ENCODE measurements at places on chromosomes 3 and 15.

DNA sequence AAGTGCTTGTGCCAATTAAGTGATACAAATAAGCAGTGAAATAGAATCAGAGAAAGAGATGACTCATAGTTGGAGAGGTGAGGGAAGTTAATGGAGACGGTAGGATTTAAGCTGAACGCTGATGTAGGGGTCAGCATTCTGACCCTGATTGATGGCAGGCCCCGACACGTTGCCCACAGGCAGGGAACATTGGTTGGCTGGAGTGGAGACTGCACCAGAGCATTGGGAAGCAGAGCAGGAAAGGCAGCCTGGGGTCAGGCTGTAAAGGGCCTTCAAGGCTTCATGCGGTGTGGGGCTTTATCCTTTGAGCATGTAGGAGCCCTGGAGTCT, 68.6 kb downstream of the DCUN1D1 start:
- DNase-seq, result no peak

- DNase-seq, result no peak
Measured at GRCh38 chr3:54067055-54067698, 55.2 kb upstream of the CACNA2D3 start.

- no peak for DNase-seq
Measured at GRCh38 chr3:174440253-174440701, 418.9 kb upstream of the NAALADL2 start.

- no peak for DNase-seq
Measured at GRCh38 chr3:114584734-114585371, 291.0 kb downstream of the TIGIT start.

GRCh38 chr15:39344662-39345141, 236.2 kb upstream of the THBS1 start:
- no peak for DNase-seq

- peak; percentile 72 for DNase-seq
Measured at GRCh38 chr3:32175607-32176197, 62.8 kb upstream of the CMTM8 start.

- no peak for DNase-seq
Measured at GRCh38 chr3:6680119-6680806, 180.7 kb upstream of the GRM7 start.

DNA sequence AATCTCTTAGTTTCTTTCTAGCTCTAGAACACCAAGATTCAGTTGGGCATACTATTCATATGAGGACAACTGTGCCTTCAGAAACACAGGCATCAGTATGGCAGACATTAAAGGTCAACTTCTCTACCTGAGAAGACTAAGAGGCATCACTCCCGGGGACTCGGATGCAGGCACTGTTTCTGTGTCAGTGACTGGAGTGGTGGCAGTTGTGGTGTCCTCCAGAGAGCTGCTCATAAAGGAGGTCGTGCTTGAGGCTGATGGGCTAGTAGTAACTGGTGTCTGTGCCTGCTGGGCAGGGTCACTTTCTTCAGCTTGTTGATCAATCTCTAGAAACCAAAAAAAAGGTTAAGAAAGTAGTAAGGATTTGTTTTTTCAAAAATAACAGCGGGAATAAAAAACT, 75.2 kb downstream of the FBXL22 start:
- DNase-seq, result no peak

- DNase-seq, result no peak
Measured at GRCh38 chr3:105771392-105771791, 97.4 kb downstream of the CBLB start.

- no peak for DNase-seq
Measured at GRCh38 chr15:56032373-56032772, 39.0 kb upstream of the NEDD4 start.

GRCh38 chr3:163058031-163058854, 1561.6 kb downstream of the OTOL1 start:
- DNase-seq, result no peak

- DNase-seq, result no peak
Measured at GRCh38 chr15:59170295-59171066, 36.2 kb upstream of the LDHAL6B start.

GRCh38 chr3:153734777-153735551, 386.2 kb upstream of the ARHGEF26 start:
- no peak for DNase-seq

DNA sequence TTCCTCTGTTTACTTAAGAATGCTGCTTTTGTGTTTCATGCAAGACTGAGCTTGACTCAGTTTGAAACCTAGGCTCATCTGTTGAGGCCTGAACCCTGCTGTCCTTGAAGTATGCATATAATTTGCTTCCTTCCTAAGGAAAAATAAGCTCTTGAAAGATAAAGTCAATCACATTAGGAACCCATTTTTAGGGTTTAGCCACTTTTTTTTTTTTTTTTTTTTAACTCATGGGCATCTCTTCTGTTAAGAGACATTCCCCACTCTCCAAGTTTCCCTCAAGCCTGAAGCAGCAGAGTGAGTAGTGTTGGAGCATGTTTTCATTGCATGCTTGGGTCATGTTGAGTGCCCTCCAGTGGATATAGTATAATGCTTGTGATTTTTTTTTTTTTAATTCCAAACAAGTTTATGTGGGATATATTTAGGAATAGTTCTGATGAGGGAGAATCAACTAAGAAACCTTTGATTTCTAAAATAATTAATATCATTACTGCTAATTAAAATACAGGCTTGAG, 3.6 kb downstream of the CTNNB1 start:
- DNase-seq, result no peak

DNA sequence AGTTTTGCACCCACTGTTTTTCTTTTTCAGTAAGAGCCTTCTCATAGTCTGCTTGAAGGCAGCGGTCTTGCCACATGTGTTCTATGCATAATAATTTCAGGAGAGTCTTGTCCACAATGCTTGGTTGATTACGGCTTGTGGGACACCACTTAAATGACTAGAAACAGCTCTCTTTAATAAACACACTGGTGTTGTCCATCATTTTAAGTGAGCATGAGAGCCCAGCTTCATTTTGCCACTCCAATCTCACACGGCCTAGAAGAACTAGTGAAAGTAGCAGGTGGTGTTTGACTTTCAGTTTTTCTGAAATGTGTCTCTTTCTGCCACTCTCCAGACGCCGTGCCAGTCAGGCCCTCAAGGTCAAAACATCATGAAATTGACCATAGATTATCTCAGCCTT, 292.1 kb downstream of the LPP start:
- no peak for DNase-seq

GRCh38 chr3:64568895-64569517, 118.8 kb downstream of the ADAMTS9 start:
- no peak for DNase-seq

- no peak for DNase-seq
Measured at GRCh38 chr15:61634837-61635236, 405.7 kb upstream of the RORA start.

GRCh38 chr3:10695595-10696285, 120.3 kb upstream of the SLC6A11 start:
- DNase-seq, result no peak

- DNase-seq, result no peak
Measured at GRCh38 chr3:146077181-146077580, 83.8 kb downstream of the PLOD2 start.

DNA sequence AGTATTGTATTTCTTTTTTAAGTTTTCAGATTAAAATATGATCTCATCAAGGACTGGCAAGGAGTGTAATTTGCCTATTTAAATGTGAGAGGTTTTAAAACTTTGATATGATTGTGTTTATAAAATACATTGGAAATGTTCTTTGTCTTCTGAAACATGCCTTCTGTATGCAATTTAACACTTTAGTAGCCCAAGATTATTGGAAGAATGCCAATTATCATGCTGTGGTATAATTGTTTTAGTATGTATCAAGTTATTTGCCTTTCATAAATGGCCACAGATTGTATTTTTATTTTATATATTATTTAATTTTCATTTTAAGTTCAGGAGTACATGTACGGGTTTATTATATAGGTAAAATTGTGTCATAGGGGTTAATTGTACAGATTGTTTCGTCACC, 31.7 kb downstream of the ECT2 start:
- no peak for DNase-seq

GRCh38 chr15:90915808-90916440, 12.8 kb downstream of the MAN2A2 start:
- no peak for DNase-seq

DNA sequence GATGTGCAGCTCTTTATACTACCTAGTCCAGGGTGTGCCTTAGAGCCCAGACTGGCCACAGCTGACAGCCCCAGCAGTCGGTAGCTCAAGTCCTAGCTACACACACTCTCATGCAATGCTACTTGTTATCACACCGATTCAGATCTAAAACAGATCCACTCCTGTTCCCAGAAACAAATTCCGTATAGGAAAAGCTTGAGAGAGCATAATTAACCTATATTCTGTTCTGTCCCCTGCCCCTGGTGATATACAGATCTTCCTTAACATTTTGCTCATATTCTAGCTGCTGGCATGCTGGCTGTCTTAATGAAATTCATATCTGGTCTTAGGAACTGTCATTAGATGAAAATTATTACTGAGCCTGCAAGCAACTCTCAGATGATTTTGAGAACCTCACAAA, 204.3 kb downstream of the SOX2 start:
- no peak for DNase-seq

- no peak for DNase-seq
Measured at GRCh38 chr3:190526787-190527762, 13.2 kb downstream of the IL1RAP start.

GRCh38 chr3:14852058-14852594, 33.4 kb downstream of the FGD5 start:
- no peak for DNase-seq

DNA sequence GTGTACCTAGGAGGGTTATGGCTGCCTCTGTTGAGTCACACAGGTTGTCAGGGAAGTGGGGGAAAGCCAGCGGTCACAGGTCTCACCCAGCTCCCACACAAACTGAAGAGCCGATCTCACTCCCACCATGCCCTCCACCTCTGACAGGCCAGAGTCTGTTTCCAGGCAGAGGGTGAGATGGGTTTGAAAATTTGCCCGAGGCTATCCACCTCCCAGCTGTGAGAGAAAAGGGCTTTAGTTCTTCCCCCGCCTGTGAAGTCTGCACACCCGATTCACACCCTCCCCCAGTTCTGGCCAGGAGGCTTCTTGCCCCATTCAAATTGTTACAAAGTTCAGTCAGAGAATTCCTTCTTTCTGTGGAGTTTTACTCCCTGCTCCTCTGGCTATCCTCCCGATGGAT, 446.9 kb downstream of the EDEM1 start:
- DNase-seq, result no peak

- no peak for DNase-seq
Measured at GRCh38 chr3:147418371-147418781, 9.2 kb downstream of the ZIC1 start.

- no peak for DNase-seq
Measured at GRCh38 chr3:134931045-134931785, 136.2 kb downstream of the EPHB1 start.

DNA sequence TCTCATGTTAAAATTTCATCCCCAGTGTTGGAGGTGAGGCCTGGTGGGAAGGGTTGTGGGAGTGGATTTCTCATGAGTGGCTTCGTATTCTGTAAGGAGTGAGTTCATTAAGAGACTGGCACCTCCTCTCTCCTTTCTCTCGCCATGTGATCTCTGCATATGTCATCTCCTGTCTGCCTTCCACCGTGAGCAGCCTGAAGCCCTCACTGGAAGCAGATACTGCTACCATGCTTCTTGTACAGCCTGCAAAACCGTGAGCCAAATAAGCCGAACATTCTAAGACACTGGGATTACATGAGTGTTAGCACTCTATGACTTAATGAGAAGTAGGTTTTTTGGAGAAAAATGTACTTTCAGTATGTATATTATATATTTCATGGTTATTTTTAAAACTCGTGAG, 6.8 kb upstream of the GABPB1 start:
- DNase-seq, result no peak

DNA sequence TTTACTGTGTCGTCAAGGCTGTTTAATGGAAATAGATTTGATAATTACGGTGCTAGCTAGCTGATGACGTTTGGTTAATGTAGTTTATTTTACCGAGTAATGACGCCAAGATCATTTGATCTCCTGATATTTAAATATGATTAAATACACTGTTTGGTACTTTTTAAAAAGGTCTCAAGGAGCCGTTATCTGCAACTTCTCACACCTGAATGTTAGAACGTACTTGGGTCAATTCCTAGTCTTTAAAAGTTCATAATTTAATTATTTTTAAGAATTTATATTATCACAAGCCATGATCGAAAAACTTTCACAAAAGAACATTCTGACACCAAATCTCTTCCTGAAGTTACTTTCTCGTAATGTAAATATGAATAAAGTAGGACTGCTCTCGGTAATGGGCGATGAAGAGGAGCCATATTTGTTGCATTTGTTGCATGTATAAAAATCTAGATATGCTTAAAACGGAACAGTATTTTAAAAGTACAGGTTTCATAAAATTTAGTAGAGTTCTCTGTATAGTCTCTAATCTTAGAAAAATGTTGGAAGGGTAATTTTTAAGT, 16.2 kb upstream of the CHD2 start:
- no peak for DNase-seq

DNA sequence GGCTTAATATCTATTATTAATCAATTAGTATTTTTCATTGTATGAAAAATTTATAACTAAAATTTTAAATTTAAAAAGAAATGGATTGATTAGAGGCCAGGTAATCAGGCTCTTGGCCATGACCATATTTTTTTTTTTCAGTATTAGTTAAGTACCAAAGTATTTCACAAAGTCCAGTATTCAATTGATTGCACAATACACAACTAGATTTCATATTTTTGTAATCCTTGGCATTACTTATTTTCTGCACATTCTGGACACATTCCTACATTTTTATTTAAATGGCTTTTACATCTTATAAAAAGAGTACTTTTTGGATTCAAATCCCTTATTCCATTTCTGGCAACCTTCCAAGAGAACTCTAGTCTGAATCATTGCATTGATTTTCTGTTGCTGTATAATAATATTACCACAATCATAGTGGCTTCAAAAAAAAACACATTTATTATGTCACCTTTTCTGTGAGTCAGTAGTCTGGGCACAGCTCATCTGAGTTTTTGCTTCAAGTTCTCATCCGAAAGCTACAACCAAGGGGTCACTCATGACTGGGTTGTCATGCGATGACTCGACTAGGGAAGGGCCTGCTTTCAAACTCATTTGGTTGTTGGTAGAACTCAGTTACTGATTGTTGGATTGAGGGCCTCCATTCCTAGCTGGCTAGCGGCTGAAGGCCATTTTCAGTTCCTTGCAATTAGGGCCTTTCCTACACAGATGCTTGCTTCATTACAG, 90.7 kb downstream of the CNTN6 start:
- no peak for DNase-seq

DNA sequence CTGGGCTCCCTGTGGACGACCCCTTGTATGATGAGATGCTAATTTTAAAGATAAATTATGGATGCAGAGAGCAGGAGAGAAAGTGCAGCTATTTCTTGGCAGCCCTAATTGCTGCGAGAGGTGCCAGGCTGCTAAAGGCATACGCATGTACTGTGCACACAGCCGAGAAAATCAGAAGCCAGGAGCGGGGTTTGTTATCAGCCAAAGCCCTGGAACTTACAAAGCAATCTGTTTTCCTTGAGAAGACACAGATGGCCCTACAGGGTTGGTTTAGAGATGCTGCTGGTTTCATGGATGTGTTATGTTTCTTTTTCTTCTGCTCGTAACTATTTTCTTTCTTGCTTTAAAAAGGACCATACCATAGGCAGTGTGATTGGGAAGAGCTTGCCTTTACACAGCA, 11.7 kb upstream of the CCK start:
- no peak for DNase-seq

Measured in activated CD8-positive, alpha-beta memory T cell treated with anti-CD3 and anti-CD28 coated beads, Interleukin-2, amount 50 U/mL, for 48 hours (primary cell).